ENCODE measurements at places on chromosomes 2 and 18. TPM values are rescaled to one million over a fixed set of nuclear protein-coding genes. Genes with fewer than 3 reads are reported as not detected.
A peak's percentile ranks its signal among the peaks of the same experiment; 100 is the strongest.

DNA sequence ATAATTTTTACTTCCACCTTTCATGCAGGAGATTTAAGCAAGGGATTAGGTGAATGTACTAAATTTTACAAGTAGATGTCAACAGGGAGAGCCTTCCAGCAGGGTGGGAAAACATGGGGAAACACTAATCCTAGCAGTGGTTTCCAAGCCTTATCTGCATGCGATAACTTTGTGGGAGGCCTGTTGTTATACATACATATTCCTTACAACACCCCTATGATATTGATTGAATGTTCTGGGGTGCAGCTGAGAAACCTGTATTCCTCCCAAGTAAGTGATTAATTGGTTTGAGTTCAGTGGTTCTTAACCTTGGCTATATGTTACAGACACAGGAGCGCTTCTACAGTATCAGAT lies 65.9 kb downstream of the COL4A4 start:
- no peak for DNase-seq

GRCh38 chr18:21242780-21243401 lies 859 bp downstream of the GREB1L start:
- peak; percentile 51 for DNase-seq

DNA sequence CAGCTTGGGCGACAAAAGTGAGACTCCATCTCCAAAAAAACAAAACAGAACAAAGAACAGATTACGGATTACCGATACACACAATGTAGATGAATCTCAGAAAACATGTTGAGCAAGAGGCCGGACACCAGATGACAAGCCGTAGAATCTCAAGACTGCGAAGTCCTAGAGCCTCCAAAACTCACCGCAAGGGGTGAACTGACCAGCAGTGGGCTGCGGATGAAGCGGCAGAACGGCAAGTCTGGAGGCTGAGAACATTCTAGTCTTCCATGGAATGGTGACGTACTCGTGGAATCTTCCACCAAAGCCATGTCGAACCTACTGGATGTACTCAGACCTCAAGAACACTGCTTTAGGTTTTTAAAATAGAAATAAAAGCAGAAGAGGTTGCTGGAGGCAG lies 198.8 kb downstream of the NDUFA10 start:
- no peak for DNase-seq

PLEKHA3 gene
- 13.3 TPM for total RNA-seq

LIMS4 gene
- not detected for total RNA-seq

TET3 gene
- total RNA-seq, result 7.3 TPM

All from left lobe of liver (tissue), 2 donors.